Activated effector memory CD4-positive, alpha-beta T cell treated with Interleukin-2 at 50 U/mL for 16 hours (primary cell): ENCODE measurements at places on chromosomes 6 and 20.
A peak's percentile ranks its signal among the peaks of the same experiment; 100 is the strongest.

DNA sequence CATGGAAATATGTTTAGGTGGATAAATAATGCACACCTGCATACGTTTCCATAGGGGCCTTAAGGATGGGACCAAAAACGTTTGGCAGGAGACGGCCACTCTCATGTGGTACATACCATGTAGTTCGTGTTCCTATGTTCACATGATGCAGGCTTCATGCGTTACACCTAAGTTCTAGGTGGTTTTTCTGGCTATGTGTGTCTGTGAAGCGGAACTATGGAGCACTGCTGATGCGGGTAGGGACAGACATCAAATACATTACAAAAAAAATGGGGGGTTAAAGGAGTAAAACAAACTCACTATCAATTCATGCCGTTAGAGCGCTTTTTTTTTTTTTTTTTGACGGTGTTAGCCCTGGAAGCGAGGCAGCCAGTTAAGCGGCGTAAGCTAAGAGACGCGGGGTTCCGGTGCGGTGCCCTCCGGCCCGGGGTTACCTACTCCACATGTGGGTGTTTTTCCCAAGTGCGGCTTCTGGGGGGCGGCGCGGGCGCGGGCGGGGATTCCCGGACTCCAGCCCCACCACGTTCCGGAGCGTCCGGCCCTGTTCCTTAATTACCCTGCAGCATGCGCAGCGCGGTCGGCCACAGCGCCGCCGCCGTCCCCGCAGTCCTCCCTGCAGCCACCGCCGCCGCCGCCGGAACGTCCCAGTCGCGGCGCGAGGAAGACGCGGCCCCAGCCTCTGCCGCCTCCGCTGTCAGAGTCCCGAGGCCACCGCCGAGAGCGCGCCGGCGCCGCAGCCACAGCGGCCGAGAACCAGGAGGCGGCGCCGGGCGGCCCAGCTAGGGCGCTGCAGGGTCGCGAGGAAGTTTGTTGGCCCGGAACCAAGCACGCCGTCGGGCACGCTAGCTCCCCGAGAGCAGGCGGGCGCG lies 648 bp downstream of the COL19A1 start:
- peak; percentile 45 for DNase-seq

- DNase-seq, result no peak
Observed at GRCh38 chr6:84892671-84893070, 128.3 kb upstream of the TBX18 start.

- no peak for DNase-seq
Observed at GRCh38 chr6:21986703-21987102, 310.1 kb downstream of the PRL start.

DNA sequence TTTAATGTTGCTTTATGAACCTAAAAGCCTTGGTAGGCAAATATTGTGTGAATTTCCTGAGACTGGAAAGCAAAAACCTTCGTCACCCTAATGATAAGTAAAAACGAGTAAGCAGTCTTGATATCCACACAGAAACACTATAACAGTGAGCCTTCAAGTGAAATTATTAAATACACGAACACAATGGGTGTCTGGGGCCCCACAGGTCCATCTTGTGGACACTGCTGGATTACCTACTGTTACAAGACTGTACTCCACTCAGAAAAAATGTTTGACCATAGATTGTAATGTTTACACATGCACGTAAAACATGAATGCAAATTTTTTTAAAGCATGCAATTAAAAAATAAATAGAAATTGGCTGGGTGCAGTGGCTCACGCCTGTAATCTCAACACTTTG lies 466.9 kb downstream of the CD83 start:
- no peak for DNase-seq

DNA sequence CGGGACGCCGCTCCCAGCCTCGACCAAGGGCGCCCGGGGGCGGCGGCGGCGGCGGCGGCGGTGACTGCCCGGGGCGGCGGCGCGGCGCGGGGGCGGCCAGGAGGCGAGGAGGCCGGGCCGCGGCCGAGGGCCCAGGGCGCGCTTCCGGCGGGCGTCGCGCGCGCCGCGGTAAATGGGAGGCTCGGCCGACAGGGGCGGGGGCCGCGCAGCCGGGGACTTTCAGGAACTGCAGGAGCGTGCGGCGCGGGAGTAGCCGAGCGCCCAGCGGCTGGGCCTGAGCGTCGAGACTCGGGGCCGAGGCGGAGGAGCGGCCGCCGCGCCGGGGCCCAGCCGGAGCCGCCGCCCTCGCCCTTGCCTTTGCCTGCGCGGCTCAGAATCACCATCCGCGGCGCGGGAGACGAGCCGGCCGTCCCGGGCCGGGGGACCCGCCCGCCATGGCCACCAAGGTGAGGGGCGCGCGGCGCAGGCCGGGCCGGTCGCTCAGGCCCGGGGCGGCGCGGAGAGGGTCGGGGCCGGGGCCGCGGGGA lies at the start of gene SNX9:
TSS of gene SNX9 (plus strand) at position 246 of the 527 bp plus-strand sequence. CDS start at position 435, 189 bp downstream.
- DNase-seq, result peak; percentile 45

DNA sequence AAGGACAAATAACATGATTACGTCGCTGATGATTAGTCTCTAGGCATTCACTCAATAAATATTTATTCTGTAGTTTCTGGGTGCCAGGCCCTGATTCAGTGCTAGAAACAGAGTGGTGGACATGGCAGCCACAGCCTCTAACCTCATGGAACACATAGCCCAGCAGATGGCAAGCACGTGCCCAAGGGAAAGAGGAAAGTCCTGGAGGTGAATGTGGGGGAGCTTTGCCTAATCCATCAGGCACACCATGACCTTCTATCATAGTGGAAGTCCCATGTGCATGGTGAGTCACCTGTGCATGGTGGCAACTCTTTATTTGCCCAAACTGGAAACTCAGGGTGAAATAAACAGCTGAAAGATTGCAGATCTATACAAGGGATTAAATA lies 143.0 kb upstream of the TNFAIP3 start:
- no peak for DNase-seq

- DNase-seq, result no peak
Observed at GRCh38 chr6:146944809-146945208, 259.4 kb upstream of the STXBP5 start.

DNA sequence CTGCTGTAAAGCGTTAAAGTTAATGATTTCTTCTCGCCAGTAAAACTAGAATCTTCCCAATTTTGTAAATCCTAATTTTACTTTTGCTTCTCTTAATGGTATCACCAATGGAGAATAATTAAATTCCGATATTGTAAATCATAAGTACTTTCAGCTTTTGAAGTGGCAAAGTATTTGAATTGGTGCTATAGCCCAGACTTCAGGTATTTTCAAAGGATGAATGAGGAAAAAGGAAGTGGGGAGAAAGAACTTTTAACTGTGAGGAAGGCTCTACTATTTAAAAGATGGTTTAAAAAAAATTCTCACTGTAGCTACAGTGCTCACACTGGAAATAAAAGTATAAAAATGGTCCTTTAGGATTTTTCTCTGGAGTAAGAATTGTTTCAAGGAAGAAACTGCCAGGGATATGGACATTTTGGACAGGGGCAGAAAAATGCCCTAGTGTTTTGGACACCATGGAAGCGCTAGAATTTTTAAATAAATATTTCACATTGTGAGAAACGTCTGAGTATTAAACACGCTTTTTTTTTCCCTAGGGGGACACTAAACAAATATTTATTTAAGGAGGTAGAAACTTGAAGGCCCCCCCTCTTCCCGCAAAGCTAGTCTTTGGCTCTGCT lies 1.3 kb upstream of the TAB2 start:
- DNase-seq, result no peak

- peak; percentile 62 for DNase-seq
Observed at GRCh38 chr20:63653041-63653973, at the start of gene STMN3. TSS of gene STMN3 (minus strand) at chr20:63653424. CDS start at chr20:63653345, 79 bp downstream.

- DNase-seq, result no peak
Observed at GRCh38 chr6:135842618-135843392, 8.7 kb upstream of the PDE7B start.

- no peak for DNase-seq
Observed at GRCh38 chr20:32908334-32909292, 49.9 kb downstream of the EFCAB8 start.

DNA sequence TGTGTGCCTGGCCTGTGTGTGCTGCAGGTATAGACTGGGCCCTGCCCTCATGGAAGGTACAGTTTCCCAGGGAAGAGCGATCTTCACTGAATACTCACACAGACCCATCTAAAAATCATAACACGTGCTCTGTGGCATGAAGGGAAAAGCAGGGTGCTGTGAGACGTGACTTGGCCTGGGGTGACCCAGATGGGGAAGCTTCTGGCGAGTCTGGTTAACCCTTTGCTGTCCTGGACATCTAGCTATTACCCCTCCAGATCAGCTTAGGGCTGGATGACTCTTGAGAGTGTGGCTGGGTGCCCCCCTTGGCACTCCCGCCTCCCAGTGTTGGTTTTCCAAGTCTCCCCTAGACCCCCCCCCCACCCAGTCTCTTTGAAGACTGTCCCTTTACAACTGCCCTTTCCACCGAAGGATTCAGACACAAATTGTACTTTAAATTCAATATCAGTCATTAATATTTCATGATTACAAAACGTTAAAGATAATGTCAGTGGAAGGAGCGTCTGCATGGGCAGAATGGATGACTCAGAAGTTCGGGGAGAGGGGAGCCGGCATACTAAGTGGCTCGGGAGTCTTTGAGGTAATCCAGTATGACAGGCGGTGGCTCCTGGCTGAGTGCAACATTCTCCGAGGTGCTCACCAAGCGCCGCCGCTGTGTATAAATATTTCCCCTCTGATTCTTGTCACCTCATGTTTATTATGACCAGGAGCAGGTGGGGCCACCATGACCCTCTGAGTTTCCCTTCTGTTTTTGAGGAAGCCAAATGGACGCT lies 77.3 kb downstream of the CD40 start:
- no peak for DNase-seq

DNA sequence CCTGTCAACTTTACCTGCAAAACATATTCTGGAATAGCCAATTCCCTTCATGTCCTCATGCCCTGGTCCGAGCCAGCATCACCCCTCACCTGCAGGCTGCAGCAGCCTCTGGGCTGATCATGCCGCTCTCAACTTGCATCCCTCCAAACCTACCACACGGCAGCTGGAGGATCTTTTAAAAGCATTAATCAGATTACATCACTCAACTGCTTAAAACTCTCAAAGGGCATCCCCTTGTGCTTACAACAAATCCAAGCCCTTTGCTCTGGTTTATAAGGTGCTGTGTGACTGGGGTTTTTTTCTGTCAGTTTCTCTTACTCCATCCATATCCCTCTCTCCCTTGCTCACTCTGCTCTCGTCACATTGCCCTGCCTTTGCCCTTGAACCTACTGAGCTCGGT lies 24.0 kb downstream of the CD40 start:
- DNase-seq, result no peak

DNA sequence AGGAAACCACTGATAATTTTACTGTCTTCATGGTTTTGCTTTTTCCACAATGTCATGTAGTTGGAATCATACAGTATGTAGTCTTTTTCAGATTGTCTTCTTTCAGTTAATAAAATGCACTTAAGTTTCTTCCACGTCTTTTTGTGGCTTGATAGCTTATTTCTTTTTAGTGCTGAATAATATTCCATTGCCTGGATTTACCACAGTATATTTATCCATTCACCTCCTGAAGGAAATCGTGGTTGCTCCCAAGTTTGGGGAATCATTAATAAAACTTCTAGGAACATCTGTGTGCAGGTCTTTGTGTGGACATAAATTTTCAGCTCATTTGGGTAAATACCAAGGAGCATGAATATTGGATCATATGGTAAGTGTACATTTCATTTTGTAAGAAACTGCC lies 38.8 kb upstream of the ZNFX1 start:
- no peak for DNase-seq

- no peak for DNase-seq
Observed at GRCh38 chr20:43843096-43843964, 71.3 kb upstream of the TOX2 start.

GRCh38 chr6:51619042-51619799 lies 468.2 kb downstream of the PKHD1 start:
- no peak for DNase-seq

DNA sequence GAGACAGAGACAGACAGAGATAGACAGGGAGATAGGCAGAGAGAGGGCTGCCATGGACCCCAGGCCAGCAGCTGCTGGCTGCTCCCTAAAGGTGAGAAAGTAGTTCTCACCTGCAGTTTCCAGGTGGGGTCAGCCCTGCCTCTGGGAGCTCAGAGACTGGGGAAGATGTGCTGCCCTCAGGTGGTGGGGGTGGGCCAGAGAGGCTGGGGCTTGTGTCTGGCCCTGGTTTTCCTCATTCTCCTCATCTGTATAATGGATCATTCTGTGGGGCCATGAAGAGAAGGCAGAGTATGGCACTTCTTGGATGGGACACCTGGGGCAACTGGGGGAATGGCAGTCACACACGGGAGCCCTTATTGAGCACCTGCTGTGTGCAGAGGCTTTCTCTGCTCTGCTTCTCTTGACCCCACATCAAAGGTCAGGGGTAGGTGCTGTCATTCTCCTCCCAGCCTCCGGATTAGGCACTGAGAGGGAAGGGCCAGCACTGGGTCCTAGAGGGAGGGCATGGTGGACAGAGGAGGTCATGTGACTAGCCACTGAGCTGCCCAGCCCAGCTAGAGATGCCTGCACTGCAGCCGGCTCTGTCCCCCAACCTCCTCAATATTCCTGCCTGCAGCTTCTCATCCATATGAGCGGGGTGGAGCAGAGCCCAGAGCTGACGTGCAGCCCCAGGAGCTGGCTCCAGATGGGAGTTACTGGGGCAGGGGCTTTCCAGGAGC lies 4.1 kb downstream of the ANGPT4 start:
- no peak for DNase-seq

DNA sequence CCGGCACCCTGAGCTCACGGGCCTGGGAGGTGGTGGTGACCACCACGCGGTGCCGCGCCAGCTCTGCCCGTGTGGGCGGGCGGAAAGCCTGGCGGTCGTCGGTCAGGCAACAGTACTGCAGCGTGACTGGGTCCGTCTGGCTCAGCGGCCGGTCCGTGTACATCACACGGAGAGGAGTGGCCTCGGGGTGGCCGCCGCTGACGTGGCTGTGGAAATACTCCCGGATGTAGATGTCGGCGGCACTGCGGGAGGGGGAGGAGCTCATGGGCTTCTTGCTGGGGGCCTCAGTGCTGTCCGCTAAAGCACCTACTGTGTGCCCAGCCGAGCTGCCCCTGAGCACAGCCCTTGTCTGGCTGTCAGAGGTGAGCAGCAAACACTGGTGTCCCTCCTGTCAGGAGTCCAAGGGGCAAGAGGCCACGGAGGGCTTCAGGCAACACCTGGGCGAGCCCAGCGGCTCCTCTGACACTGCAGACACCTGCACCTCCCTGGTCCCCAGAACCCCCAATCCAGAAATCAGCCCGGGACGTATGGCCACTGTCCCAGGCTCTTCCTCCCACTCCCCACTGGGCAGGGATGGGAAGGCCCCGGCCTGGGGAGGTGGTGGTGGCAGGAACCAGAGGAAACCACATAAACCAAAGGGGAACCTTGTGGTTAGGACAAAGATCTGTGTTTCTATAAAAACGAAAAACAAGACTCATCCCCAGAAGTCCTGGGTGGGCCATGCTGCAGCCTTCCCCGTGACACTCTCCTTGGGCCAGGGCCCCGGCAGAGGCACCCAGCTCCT lies 6.5 kb downstream of the HELZ2 start:
- peak; percentile 39 for DNase-seq
